ENCODE measurements at places on chromosomes 2 and 18.

DNA sequence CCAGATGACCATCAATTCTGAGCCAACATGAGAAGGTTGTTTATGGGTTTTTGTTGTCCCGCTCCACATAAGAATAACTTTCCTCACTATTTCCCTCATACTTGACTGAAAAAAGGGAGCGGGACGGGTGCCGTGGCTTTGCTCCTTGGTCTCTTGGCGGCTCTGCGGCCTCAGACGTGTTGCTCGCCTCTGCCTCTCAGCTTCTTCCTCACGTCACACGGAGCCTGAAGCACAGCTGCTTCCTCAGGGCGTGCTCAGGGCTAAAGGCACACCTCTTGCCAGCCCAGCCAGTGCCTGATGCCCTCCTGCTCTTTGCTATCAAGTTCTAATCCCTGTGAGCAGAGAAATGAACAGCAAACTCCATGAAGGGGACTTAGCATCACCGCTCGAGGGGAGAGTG is 17.9 kb upstream of the ID2 start:
- DNase-seq, result no peak

- no peak for DNase-seq
These were observed 34.1 kb downstream of the LANCL1 start for GRCh38 chr2:210442457-210442856.

DNA sequence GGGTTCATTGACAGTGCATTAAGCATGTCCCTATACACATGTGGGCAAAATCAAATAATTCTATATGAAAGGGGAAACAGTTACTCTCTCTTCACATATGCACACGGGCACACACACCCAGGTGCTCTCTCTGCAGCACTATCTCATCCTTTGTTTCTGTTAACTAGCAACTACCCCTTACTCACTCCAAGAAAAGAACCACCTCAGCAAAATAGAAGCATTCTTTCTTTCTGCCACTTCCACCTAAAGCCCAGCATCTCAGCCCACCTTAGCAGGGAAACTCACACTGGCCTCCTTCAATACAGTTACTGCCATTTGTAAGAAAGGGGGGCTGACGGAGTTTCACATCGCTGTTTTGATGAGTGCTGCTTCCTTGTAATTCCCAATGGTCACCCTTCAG is 216.3 kb upstream of the ID2 start:
- no peak for DNase-seq

GRCh38 chr2:198571393-198571792 is 767.0 kb downstream of the PLCL1 start:
- no peak for DNase-seq

GRCh38 chr2:70887550-70888246 is 48.0 kb upstream of the ATP6V1B1 start:
- no peak for DNase-seq

GRCh38 chr2:218782528-218782844 is 539 bp downstream of the CYP27A1 start:
- DNase-seq, result no peak

DNA sequence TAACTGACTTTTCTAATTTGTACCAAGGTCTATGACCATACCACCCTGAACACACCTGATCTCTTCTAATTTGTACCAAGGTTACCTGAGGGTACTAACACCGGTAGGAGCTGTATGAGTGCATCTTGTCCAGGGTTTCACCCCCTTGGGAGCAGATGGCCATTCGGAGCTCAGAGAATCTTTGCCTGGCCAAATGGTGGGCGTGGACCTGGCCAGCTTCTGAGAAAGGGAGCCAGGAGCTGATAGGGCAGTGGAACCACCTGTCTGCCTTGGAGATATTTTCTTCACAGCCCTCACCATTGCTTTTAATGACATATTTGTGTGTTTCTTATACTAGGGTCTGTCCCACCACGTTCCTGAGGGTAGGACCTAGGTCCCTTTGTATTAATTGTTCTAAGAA is 188.9 kb downstream of the LDLRAD4 start:
- DNase-seq, result no peak

- no peak for DNase-seq
These were observed 416.7 kb downstream of the ARHGAP15 start for GRCh38 chr2:143545949-143546255.

GRCh38 chr2:191169456-191170300 is 18.9 kb upstream of the STAT4 start:
- no peak for DNase-seq

GRCh38 chr2:216829533-216829932 is 30.3 kb downstream of the TNP1 start:
- no peak for DNase-seq

GRCh38 chr18:74351354-74351753 is 35.7 kb downstream of the C18orf63 start:
- no peak for DNase-seq

DNA sequence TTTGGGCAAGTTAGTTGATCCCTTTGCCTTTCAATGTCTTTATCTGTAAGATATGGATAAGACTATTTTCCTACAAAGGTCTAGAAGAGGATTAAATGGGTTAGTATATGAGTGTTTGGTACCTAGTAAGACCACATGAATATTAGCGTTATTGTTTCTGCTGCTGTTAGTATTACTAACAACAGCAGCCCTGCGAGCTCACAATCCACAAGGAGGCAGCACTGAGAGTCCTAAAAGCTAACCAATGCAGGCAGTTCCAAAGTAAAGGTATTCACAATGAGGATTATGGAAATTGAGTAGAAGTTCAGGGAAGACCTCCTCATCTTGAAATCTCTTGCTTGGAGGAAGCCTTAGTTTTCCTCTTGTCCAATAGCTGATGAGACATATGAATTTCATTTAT is 248.9 kb downstream of the TDRD15 start:
- no peak for DNase-seq

GRCh38 chr18:13359210-13359609 is 140.7 kb downstream of the LDLRAD4 start:
- DNase-seq, result no peak

DNA sequence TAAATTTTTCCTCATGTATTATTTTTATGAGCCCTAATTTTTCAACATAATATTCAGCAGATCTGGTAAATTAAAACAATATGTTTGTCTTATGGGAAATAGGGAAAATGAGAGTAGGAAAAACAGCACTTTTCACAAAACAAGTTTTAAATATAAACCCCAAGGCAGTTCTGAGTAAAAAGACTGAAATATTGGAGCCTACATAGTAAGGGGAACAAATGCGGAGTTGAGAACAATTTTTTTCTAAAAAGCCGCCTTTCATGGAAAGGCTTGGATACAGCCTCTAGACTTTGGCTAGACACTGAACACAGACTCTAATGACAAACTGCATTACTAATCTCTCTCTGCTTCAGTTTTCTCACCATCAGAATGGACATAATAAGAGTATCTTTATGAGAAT is 174.1 kb downstream of the NOL4 start:
- no peak for DNase-seq

GRCh38 chr2:15300624-15301573 is 260.2 kb downstream of the NBAS start:
- DNase-seq, result no peak

DNA sequence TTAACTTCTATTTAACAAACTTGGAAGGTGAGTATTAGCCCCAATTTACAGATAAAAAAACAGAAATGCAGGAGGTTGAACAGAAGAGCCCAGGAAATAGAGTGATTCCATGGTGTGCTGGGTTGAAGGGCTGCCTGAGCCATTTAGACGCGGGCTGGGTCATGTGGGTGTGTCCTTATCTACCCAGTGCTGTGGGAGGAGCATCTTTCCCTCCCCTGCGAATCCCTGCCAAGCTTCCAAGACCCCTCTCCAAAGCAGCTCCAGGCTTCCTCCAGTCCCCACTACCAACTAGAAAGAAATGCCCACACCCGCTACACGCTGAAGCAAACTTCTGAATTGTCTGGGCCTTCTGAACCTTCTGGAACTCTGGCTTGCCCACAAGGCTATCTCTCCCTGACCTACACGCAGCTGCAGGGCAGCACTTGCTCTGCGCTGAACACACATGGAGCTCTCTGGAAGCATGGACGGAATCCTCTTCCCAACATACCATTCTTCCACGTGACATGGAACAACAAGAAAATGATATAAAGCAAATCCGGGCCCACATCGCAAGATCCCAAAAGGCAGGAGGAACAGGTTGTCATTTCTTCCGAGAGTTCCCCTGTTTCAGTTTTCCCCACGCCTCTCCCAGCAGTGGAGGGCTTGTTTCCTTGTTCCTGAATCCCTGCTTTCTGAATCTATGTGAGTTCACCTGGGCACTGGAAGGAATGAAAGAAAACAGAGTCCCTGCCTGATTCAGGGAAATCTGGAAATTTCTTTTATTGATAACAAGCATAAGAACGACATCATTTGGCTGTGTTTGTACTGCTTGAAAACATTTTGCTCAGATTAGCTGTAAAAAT is 562.7 kb upstream of the ID2 start:
- no peak for DNase-seq

GRCh38 chr2:158357699-158358098 is 98.9 kb downstream of the CCDC148 start:
- no peak for DNase-seq

Data from stimulated activated CD8-positive, alpha-beta memory T cell treated with anti-CD3 and anti-CD28 coated beads, Interleukin-7, amount 100 ng/mL, for 1 hour (primary cell).